ENCODE measurements at places on chromosomes 3 and 15.

GRCh38 chr3:129892486-129892856 lies 1.0 kb downstream of the TMCC1 start:
- DNase-seq: no peak

DNA sequence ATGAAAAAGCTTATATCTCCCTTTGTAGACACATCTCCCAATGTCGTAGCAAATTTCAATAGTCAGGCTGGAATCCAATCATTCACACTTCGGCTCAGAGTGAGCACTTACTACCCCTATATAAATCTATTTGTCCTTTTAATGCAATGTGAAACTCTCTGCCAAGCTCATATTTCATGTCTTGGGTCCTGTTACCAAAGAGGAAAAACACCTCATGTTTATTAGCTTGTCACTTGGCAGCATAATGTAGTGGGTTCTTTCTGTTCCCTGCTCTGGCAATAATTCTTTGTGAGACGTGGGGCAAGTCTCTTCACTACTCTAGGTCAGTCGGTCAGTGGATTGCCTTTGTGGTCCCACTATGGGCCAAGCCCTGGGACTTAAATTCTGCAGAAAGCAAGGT lies 107.1 kb downstream of the SRGAP3 start:
- DNase-seq: no peak

GRCh38 chr3:127166501-127167065 lies 26.3 kb upstream of the PRR23E start:
- no peak for DNase-seq

DNA sequence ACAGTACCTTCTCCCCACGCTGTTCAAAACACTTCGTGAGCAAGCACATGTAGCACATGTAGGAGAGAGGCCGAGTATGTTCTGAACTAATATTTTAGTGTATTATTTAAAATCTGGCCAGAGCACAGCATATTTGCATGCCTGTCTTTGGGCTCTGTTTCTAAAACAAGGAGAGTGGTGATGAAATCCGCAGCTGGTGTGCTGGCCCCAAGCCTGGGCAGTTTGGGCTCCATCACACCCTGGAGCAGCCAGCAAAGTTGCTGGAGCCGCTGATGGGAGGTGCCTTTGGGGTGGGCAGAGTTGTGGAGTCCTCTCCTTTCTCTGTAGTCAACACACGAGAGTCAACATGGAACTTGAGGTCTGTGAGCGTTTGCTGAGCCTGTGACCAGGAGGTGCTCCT lies 116.6 kb downstream of the SLCO3A1 start:
- no peak for DNase-seq

DNA sequence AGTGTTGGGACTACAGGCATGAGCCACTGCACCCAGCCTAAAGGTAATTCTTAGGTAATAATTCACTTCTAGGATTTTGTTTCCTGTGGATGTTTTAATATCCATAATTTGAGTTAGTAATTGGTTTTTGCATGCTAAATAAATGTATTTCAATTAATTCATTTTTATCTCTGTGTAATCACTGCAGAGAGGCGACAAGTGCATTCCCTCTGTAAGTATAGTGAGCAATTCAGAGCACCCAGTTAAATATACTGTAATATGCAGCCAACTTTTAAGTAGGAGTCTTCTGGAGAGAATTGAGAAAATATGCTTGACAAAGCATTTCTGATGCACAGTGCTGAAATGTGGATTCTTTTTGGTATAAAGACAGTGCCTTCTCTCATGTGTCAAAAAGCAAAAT lies 5.7 kb downstream of the TBC1D23 start:
- DNase-seq: no peak

GRCh38 chr3:2921903-2922302 lies 188.3 kb downstream of the IL5RA start:
- DNase-seq: peak; percentile 42

DNA sequence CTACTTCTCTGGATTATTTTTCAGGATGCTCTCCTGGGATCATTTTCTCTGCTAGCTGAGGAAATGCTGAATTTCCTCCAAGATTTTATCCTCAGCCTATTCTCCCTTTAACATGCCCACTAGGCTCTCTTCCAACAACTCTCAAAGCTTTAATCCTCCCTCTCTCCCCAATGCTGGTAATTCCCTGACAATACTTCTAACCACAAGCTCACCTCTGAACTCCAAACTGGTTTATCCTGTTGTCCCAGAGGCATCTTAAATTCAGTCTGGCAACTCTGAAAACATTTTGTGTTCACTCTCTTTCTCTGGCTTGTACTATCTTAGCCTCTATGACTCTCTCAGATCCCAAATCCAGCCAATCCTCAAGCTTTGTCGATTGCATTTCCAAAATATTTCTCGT lies 490.3 kb downstream of the MECOM start:
- DNase-seq: no peak

DNA sequence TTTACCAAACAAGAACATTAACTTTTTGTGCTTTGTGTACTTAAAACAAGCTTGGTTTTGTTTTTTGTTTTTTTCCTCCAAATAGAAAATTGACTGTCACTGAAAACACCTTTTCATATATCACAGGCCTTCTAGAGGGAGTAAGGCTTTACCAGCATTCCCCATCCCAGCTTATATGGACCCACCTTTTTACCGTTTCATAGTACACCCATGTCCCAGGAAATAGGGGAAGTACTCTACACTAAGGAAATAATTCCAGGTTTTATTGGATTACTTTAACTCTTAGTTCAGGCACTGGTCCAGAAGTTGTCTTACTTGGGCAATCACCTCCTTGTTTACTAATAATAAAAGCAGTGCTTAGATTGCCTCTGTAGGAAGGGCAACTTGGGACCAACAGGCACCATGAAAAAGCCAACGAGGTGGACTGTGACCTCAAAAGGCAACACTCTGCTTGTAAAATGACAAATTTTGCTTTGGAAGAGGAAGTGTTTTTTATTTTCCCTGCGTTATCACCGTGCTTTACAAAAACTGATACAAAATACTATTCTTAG lies 26.2 kb downstream of the HMG20A start:
- no peak for DNase-seq
